ENCODE measurements at places on chromosomes 2 and 18. TPM values are rescaled to one million over a fixed set of nuclear protein-coding genes. Genes with fewer than 3 reads are reported as not detected.

Gene ZNF516
- 41.6 TPM for total RNA-seq

DNA sequence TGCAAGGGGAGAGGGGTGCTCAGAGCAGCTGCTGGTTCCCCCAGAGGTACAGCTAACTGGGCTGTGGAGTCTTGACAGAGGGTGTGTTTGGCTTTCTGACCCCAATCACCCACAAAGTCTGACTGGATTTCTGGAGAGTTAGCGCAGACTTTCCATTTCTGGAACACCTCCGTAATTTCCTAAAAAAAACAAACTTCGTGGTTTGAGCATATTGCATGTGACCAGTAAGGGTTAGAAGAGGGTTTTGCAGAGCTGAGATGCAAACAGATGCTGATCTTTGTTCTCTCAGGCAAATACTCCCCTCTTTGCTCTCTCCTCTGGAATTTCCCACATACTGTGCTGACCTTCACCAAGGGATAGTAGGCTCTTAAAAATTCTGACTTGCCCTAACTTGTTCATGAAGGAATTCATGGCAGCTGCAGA is 44.5 kb upstream of the TMEM247 start:
- H3K4me1 ChIP-seq: no peaks in the 10 kb centered on the region
- peaks cover 29% of the 10 kb centered on the region for H3K27me3 ChIP-seq
- no peak overlapping the region for H3K27ac ChIP-seq
- DNase-seq: no peak
- no peaks in the 10 kb centered on the region for H3K36me3 ChIP-seq

GRCh38 chr2:194491409-194492115 is 1165.5 kb upstream of the SLC39A10 start:
- H3K36me3 ChIP-seq: no peaks in the 10 kb centered on the region
- no peaks in the 10 kb centered on the region for H3K4me1 ChIP-seq
- no peak for DNase-seq
- no peak overlapping the region for H3K27ac ChIP-seq
- no peak overlapping the region for H3K4me3 ChIP-seq

- peak; percentile 34 for DNase-seq
- H3K27me3 ChIP-seq: peaks cover 77% of the 10 kb centered on the region
Measured at GRCh38 chr2:219527076-219527394, 12.8 kb downstream of the ASIC4 start.

- no peaks in the 10 kb centered on the region for H3K36me3 ChIP-seq
- H3K27me3 ChIP-seq: no peaks in the 10 kb centered on the region
- DNase-seq: peak; percentile 61
- H3K4me3 ChIP-seq: no peak overlapping the region
Measured at GRCh38 chr2:102505290-102505689, 32.3 kb downstream of the SLC9A4 start.

GRCh38 chr2:226715347-226715990 is 84.2 kb downstream of the IRS1 start:
- H3K36me3 ChIP-seq: no peaks in the 10 kb centered on the region
- H3K27ac ChIP-seq: no peak overlapping the region
- H3K4me3 ChIP-seq: no peak overlapping the region
- H3K27me3 ChIP-seq: no peaks in the 10 kb centered on the region
- DNase-seq: no peak

GRCh38 chr2:1162768-1163584 is 212.3 kb downstream of the SNTG2 start:
- H3K36me3 ChIP-seq: no peaks in the 10 kb centered on the region
- no peaks in the 10 kb centered on the region for H3K4me1 ChIP-seq
- no peak overlapping the region for H3K4me3 ChIP-seq
- H3K27me3 ChIP-seq: no peaks in the 10 kb centered on the region
- no peak overlapping the region for H3K27ac ChIP-seq

Data from Calu3 (cell line).